ENCODE measurements at places on chromosomes 11 and 22.

GRCh38 chr11:122853971-122854446 lies 15.7 kb downstream of the CRTAM start:
- no peak for DNase-seq

DNA sequence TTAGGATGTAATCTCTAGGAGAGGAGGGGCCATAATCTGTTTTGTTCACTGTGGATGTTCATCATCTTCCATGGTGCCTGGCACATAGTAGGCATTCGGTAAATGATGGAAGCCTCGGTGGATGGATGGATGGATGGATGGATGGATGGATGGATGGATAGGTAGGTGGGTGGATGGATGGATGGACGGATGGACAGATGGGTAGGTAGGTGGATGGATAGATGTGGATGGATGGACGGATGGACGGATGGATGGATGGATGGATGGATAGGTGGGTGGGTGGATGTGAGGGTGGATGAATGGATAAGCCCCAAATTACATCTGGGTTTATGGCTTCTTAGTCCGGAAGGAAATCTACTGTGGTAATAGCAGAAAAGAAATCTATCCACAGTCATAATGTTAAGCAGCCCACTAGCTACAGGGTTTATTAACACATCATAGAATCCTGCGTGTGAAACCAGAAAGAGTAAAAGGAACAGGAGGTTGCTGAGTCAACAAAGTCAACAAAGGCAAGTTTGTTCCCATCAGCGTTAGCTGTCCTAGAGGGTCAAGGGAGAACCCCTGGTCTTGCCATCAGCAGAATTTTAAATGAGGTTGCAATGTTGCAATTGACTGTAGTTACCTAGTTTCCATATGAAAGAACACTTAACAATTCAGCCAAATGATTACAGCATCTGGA lies 82.8 kb downstream of the C11orf91 start:
- no peak for DNase-seq

DNA sequence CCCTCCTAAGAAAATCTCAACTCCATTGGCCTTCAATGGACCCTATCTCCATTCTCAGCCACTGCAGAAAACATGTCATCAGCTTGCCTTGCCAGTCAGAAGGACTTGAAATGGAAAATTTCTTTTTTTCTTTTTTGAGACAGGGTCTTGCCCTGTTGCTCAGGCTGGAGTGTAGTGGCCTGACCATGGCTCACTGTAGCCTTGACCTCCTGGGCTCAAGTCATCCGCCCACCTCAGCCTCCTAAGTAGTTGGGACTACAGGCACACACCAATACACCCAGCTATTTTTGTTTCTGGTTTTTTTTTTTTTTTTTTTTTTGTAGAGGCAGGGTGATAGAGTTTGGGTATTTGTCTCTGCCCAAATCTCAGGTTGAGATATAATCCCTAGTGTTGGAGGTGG lies 29.0 kb downstream of the AGBL2 start:
- no peak for DNase-seq

GRCh38 chr11:72648384-72649136 lies 25.7 kb downstream of the PDE2A start:
- no peak for DNase-seq

GRCh38 chr11:116787436-116787785 lies 412 bp downstream of the ZPR1 start:
- DNase-seq: no peak

DNA sequence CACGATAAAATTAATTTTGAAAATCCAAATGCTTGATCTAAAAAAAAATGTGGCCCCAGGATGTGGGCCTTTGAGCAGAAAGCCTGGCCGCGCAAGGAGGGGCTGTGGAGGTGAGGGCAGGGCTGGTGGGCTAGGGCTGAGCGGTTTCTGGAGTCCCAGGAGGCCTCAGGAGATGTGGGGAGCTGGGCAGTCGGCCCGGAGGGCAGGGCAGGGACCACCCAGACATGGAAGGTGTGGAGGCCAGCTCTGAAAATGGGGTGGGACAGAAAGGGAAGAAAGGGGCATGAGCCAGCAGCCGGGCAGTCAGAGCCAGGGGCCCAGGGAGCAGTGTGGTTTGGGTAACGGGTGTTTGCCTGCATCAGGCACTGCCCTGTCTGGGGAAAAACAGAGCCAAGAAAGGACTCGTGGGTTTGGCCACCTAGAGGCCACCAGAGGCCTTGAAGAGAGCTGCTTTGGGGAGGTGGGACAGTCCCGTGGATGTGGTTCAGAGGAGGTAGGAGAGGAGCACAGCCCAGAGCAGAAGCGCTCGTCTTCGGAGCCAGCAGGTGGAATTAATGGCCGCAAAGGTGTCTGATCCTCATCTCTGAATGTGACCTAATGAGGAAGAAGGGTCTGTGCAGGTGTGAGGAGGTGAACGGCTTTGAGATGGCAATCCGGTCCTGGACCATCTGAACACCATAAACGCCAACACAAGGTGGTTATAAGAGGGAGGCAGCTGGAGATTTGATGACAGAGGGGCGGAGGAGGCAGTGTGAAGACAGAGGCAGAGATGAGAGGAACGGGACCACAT lies 50.2 kb downstream of the IGF2 start:
- DNase-seq: no peak

- DNase-seq: no peak
These were observed 1.0 kb upstream of the TMEM86A start for GRCh38 chr11:18697576-18697975.

GRCh38 chr11:1844221-1845094 lies 5.7 kb downstream of the TNNI2 start:
- no peak for DNase-seq

GRCh38 chr11:133676265-133676664 lies 144.0 kb upstream of the OPCML start:
- DNase-seq: no peak

DNA sequence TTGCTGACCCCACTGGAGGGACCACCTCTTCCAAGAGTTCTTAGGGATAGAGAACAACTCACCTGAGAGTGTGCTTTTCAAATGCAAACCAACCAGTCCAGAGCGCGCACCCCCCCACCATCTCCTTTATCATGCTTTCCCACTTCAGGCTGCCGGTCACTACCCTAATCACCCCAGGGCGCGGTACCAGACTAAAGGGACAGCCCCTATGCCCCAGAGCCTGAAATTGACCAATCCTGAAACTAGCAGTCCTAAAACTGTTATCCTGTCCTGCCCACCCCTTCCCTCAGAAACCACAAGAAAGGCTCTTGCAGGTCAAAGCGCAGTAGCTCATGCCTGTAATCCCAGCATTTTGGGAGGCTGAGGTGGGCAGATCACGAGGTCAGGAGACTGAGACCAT lies 37.0 kb downstream of the NEAT1 start:
- DNase-seq: no peak

- no peak for DNase-seq
These were observed 10.1 kb downstream of the MTFP1 start for GRCh38 chr22:30435674-30436126.

DNA sequence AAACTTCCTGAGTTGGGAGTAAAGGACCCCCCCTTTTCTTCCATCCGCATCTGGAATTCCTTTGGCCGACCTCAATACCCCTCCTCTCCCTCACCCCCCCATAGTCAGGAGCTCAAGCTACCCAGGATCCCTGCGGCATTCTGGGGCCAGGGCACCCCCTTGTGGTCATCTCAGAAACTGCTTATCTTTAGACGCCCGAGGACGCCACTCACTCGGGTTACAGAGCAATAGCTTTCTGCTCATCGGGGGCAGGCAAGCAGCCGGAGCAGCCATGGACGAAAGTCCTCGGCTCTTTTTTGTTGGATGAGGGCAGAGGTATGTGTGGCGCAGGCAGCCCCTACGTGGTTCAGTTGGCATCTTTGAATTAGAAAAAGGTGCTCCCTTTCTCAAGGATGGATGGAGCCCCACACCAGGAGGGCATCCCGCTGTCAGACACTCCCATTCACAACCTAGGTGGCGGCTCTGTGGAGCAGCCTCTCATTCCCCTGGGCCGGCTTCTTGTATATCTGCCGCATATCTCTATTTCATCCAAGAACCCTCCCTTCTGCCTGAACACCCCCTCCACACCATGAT lies 2.3 kb downstream of the C1QTNF5 start:
- DNase-seq: peak; percentile 64

GRCh38 chr11:104534278-104534677 lies 364.0 kb downstream of the CASP12 start:
- no peak for DNase-seq

DNA sequence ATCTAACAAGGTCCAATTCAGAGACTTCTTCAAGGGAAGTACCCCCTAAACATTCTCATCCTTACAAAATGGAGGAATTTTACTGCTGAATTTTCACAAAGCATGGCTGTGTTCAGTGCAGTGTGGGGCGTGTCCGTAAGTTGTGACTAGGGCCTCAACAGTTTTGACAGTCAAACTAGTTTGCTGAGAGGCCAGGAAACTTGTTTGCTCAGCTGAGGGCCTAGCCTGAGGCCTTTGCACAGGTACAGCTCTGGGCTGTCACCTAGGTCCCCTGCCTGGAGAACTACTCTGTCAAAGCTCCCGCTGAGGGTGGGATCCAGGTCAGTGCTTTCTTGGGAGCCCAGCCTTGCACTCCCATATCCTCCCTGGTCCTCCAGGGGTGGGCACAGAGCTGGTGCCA lies 27.9 kb downstream of the TCP11L1 start:
- no peak for DNase-seq

GRCh38 chr11:19853920-19854319 lies 141.3 kb downstream of the NAV2 start:
- DNase-seq: no peak

DNA sequence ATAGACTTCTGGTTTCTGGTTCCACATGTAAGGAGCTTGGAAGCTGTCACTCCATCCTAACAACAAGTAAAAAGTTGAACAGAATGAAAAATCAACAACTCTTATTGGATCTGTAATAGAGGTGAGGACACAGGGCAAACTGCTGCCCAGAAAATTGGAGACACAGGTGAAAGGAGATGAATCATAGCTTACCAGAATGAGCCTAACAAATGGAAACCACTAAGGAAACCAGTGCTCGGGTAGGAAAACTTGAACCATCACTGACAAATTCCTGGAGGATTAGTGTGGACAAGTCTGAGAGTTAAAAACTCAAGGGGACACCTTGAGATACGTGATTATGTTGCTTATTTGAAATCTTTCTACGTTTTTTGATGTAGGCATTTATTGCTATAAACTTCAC lies 52.1 kb downstream of the GDPD4 start:
- no peak for DNase-seq

- DNase-seq: peak; percentile 27
These were observed 1.2 kb downstream of the DPAGT1 start for GRCh38 chr11:119100246-119100970.

DNA sequence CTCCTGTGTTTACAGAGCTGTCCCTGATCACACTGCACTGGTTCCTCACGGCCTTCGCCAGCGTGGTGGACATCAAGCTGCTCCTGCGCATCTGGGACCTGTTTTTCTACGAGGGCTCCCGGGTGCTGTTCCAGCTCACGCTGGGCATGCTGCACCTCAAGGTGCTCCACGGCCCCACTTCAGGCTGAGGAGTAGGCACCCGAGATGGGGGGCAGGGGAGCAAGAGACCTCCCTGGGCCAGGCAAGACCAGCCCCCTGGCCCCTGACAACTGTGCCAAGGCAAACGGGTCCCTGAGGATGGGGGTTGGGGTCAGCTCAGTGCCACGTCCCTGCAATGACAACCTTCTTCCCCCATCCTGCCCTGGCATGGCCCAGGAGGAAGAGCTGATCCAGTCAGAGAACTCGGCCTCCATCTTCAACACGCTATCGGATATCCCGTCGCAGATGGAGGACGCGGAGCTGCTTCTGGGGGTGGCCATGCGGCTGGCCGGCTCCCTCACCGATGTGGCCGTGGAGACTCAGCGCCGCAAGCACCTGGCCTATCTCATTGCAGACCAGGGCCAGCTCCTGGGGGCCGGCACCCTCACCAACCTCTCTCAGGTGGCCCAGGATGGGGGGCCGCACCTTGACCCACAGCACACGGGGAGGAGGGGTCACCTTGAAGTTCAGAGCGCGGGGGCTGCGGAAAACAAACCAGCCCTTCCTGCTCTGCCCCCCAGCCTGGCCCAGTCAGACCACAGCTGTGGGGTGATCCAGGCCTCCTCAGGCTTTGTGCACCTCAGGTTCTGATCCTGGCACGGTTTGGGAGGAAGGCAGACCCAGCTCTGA lies 35.9 kb downstream of the SGSM3 start:
- no peak for DNase-seq

GRCh38 chr11:130439160-130439519 lies 9.3 kb upstream of the ADAMTS15 start:
- DNase-seq: no peak

- peak; percentile 78 for DNase-seq
These were observed 25.0 kb downstream of the MTMR3 start for GRCh38 chr22:29907753-29908515.

DNA sequence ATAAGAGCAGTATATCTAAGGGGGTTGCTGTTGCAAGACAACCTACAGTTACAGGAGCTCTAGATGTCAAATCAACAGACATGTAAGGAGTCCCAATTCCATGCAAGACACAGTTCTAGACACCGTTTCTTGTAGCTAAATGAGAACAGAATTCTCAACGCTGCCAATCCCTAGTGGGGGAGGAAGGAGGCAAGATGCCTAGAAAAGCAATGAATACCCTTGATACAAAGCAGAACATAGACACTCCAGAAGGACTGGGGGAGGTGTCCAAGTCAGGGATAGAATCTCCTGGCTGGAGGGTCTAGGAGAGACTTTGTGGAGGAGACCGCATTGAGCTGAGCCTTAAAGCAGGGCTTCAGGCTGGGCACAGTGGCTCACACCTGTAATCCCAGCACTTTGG lies 280.2 kb downstream of the BUD13 start:
- no peak for DNase-seq

- DNase-seq: no peak
These were observed 2.8 kb downstream of the NECTIN1 start for GRCh38 chr11:119726150-119726553.

DNA sequence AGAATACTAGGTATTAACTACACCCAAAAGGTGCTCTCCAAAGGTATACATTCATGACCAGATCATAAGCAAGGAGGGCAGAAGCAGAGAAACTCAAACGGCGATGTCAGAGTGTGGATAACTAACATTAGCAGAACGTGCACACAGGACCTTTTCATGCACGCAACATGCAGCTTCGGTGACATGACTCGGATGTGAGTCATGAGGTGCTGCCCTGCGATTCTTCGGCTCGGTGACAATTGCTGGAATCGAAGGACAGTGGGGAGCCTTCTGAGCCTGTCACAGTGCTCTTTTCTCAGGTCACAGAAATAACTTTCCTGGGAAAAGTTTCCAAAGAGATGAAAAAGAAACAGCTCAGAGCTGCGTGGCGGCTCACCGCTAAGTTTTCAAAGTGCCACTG lies 418.5 kb upstream of the SYN3 start:
- DNase-seq: no peak

DNA sequence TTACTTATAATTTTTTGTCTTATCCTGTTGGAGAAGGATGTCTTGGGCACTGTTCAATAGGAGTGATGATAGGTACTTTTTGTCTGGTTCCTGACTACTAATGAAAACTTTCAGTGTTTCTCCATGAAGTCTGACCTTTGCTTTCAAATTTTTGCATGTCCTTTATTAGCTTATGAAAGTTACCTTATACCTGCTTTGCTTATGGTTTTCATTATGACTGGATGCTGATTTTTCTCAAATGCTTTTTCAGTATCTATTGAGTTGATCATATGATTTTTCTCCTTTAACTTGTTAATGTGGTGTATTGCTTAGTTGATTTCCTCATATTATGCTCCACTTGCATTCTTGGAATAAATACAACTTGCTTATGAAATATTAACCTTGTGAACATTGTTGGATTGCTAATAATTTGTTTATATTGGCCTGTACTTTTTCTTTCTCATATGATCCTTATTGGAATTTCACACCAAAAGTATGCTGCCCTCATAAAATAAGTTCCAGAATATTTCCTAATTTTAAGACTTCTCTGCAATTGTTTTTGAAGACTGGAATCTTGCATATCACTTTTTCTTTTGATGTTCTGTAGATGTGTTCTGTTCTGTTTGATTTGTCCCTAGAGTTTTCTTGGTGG lies 85.0 kb upstream of the SC5D start:
- DNase-seq: no peak

All from pancreas (tissue), 10 donors.